ENCODE measurements at places on chromosomes 6 and 20.

DNA sequence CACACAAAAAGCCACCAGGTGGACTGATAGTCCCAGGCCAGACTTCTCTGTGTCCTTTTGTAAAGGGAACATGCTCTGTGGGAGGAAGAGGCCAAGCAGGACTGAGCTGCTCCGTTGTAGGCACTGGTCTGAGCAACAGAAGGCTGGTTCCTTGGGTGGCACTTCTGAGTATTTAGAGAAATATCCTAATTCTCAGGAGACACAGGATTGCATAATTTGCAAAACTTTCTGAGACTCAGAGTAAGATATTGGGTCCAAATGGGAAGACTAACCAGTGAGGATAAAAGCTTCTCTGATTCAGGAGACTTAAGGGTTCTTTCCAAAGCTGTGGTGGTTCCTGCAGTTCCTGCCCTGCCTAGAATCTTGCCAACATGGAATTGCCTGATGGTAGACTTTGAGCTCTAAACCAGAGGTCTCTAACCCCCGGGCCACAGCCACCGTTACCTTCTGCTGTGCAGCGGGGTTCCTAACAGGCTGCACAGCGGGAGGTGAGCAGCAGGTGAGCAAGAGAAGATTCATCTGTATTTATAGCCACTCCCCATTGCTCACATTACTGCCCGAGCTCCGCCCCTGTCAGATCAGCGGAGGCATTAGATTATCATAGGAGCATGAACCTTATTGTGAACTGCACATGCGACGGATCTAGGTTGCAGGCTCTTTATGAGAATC is 107.0 kb downstream of the OLIG3 start:
- no peak for DNase-seq

- peak; percentile 61 for DNase-seq
These were observed 1.1 kb upstream of the JAG1 start for GRCh38 chr20:10674684-10675449.

DNA sequence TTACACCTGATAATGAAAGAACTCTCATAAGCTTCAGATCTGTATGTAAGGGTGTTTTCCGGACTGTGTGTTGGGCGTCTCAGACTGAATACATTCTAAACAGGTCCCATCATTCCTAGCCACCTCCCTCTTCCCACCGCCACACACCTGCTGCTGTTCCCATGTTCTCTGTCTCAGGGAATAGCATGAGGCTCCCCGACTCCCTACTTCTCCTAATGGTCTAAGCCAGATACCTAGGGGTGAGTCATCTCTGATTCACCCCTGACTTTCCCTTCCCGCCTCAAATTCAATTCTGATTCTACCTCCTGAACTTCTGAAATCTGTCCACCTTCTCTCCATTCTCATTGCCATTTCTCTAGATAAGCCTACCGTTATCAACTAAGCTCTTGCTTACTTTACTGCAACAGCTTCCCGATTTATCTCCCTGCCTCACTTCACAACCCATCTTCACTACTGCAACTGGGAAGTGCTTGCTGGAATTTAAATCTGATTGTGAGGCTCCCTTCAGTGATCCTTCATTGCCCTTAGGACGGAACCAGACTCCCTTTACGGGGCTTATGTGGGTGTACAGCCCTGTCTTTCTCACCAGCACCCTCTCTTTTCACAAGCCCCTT is 1.6 kb downstream of the TMEM14A start:
- DNase-seq: no peak

DNA sequence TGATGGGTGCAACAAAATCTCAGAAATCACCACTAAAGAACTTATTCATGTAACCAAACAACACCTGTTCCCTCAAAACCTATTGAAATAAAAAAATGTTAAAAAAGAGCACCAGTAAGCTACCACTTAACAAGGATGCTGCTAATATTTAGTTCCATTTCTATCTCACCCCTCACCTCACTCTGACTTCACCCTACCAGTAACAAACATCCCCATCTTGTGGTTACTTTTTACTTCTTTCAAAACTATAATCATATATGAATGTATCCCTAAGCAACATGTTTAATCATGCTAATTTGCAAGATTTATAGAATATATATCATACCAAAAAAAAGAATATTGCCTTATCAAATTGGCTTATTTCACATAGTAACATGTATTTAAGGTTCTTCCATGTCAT is 27.4 kb upstream of the SLC24A3 start:
- no peak for DNase-seq

GRCh38 chr6:125074120-125074519 is 79.5 kb upstream of the TPD52L1 start:
- DNase-seq: no peak

DNA sequence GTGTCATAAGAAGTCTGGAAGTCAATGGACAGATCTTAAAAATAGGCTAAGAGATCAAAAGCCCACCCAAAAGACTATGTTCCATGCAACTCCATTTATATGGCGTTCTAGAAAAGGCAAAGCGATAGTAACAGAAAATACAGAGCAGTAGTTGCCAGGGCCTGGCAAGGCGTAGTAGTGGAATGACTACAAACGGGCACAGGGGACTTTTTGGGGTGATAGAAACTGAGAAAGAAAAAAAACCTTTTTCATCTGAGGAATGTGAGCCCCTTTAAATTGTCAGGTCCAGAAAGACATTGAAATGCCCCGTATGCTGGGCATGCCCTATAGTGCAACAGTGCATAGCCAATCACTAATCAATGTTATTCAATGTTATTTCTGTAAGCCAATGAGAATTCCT is 47.2 kb upstream of the FAM50B start:
- DNase-seq: no peak

GRCh38 chr6:138550346-138550767 is 51.1 kb upstream of the NHSL1 start:
- no peak for DNase-seq

- DNase-seq: no peak
These were observed 139.7 kb upstream of the PTPRK start for GRCh38 chr6:128659878-128660622.

- DNase-seq: no peak
These were observed 51.0 kb downstream of the SSR1 start for GRCh38 chr6:7261852-7262461.

DNA sequence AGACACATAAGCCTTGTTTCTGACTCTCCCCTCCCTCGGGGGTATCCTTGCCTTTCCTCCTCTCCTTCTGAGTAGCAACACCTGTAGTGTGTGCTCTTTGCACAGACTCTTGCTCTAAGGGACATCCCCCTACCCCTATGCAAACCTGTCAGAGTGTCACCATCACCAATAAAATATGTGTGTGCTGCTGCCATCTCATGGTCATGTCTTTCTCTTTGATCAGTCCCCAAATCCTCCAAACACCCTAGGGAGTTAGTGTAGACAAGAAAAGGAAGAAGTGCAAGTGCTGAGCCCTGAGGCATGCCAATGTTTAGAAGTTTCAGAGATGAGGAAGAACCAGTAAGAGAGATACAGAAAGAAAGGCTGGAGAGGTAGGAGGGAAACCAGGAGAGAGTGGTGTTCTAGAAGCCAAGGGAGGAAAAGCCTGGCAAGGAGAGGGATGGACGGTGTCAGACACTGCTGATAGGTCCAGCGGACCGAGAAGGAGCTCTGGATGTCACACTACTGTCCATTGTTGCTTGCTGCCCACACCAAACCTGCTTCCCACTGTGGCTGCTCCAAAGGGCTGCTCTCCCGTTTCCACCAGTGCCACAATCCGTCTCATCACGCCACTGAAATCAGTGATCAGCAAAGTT is 16.4 kb downstream of the TRMT6 start:
- DNase-seq: no peak

- DNase-seq: no peak
These were observed 238.8 kb downstream of the TSHZ2 start for GRCh38 chr20:53210931-53211330.

DNA sequence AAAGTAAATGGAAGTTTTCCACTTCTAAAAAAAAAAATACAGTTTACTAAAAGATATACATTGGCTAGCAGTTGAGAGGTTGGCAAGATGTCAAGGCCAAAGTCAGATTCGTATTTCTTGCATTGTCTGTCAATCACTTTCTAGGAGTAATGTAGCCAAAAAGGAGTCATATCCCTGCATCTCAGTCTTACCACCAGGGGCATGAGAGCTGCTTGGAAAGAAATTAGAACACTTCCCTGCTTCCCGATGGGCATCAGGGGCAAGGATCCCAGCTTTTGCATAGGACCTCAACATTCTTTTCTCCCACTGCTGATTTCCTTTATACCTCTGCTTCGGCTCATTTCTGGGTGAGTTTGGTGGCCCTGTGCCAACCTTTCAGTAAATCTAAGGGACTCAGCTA is 581.0 kb upstream of the MAP3K7 start:
- no peak for DNase-seq

DNA sequence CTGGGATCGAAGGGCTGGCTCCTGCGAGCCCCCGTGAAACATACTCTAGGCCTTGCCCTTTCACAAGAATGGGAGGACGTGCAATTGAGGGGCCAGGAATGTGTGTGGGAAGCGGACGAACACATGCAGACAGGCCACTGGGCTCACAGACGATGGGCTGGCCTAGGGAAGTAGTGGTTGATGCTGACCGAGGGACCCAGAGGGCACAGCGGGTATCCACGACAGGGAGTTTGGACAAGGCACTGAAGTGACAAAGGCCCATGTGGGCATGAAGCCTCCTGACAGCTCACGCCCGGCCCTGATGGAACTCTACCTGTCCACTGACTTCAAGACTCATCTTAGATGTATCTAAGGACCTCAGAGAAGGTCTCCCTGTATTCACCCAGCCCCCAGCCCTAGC is 52.2 kb downstream of the MYH7B start:
- no peak for DNase-seq

GRCh38 chr6:139364302-139364981 is 10.0 kb downstream of the CITED2 start:
- DNase-seq: no peak

GRCh38 chr6:151167034-151167433 is 72.7 kb upstream of the AKAP12 start:
- no peak for DNase-seq

DNA sequence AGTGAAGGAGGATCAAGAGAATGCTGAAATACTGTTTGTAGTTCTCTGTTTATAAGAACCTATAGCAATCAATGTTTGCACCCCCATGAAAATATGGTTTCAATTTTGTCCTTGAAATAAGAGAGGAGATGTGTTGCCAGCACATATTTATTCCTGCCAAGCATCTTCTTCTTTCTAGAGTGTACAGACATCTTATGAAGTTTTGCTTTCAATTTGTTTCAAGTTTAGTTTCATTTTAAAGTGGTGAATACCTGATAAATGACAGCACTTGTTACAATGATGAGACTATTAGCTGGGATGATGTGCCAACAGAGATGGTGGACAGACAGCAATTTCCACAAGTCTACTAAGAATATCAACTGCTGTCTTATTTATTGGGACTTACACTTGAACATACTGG is 39.2 kb upstream of the CENPW start:
- no peak for DNase-seq

DNA sequence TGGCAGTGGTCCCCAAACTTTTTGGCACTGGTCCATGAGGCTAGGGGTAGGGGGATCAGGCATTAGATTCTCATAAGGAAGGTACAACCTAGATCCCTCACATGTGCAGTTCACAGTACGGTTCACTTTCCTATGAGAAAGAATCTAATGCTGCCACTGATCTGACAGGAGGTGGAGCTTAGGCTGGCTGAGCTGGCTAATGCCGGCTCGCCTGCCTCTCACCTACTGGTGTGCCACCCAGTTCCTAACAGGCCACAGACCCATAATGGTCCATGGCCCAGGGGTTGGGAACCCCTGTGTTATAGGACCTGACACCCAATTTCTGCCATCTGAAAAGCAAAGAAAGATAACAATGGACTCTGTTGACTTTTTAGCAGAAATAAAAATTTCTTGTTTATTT is 199.6 kb downstream of the GMPR start:
- DNase-seq: no peak

DNA sequence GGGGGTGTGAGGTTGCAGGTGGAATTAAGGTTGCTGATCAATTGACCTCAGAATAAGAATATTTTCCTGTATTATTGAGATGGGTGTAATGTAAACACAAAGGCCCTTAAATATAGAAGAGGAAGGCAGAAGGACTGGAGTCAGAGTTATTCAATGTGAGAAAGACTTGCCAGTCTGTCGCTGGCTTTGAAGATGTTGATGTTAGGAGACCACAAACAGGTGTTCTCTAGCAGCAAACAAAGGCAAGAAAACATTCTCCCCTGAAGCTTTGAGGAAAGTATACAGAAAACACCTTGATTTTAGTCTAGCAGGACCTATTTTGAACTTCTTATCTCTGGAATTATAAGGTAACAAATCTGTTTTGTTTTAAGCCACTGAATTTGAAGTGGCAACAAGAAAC is 138.9 kb upstream of the PTPRK start:
- DNase-seq: no peak

DNA sequence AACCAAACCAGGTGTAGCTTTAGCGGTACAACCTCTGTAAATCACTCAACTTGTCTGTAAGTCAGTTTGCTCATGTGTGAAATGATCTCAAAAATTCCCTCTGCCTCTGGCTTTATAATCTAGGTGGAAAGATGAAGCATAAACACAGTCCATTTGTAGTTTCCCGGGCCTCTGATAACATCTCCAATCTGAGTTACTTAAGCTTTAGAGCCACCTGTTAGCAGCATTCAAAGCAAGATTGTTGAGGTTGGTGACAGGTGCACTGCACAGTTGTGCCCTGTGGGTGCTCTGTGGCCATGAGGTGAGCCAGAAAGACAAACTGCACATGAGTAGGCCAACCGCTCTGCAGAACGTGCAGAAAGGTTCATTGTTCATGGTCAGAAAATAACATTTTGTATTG is 53.7 kb downstream of the MOCS1 start:
- no peak for DNase-seq

DNA sequence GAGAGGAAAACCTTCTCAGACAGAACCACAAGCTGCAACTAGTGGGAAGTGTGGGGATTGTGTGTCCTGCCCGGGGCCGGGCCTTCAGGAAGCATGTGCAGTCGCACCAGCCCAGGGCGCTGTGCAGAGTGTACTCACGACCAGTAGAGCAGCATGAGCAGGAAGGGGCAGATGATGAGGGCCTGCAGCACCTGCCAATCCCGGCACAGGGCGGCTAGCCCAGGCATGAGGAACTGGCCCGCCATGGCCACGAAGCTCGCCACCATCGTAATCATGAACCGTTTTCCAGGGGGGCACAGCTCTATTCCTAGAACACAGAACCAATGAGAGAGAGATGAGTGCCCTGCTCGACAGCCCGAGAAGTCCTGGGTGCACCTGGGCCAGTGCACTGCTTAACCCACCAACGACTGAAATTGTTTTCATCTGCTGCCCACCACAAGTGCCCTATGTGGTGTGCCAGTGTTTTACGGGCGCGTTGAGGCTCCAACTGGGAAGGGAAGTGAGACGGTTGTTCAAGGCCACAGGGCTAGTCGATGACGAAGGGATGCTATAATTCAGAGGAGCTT is 65.0 kb downstream of the PSMG4 start:
- DNase-seq: no peak

DNA sequence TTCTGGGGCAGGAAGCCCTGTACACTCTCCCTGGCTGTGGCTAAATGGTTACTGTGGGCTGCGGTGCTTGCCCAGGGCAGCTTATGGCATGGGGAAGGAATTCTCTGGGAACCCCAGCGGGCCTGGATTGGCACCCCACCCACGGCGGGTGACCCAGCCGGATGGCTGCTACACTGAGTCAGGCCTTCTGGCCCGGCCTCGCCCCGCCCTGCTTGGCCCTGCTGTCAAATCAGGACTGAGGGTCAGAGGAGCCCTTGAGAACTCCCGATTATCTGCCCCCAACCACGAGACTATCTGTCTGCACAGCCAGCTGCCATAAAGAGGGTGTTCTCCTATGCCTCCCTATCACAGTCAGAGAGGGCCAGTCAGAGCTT is 7.3 kb upstream of the ITPR3 start:
- DNase-seq: no peak

- no peak for DNase-seq
These were observed 1.6 kb upstream of the DEK start for GRCh38 chr6:18265787-18266522.

Data from activated CD8-positive, alpha-beta memory T cell treated with anti-CD3 and anti-CD28 coated beads for 24 hours (primary cell).